Stromal cell of bone marrow (primary cell): ENCODE measurements at places on chromosomes 2 and 18.

- no peak for DNase-seq
These were observed 261.6 kb upstream of the RASGRP3 start for GRCh38 chr2:33214857-33215256.

GRCh38 chr2:120736624-120737339 lies 1.1 kb downstream of the GLI2 start:
- peak; percentile 62 for DNase-seq

DNA sequence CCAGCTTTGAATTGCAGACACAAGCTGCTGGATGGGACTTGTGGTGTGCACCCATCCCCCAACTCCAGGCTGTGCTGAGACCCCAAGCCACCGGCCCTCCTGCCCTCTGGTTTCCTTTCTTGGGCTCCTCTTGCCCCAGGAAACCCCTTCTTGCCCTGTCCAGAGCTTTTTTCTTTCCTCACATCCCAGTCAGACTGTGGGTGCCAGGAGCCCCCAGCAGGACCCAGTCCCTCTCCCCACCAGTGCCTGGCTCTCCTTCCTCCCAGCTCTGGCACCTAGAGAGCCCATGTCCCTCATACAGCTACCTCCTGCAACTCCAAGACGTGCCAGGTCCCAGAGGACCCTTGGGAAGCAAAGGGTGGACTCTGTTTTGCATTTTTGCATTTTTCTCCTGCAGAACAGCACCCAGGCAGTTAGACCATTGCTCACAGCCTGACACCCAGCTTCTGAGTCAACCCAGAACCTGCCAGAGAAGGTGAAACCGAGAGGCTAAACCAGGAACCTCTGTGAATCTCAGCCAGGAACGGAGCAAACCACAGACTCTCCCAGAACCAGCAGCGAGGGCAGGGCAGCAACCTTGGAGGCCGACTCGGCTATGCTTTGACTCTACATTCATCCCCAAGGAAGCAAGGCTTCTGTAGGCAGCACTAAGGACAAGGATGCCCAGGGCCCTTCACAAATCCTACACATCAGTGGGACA lies 221.1 kb downstream of the ANAPC1 start:
- DNase-seq, result no peak

DNA sequence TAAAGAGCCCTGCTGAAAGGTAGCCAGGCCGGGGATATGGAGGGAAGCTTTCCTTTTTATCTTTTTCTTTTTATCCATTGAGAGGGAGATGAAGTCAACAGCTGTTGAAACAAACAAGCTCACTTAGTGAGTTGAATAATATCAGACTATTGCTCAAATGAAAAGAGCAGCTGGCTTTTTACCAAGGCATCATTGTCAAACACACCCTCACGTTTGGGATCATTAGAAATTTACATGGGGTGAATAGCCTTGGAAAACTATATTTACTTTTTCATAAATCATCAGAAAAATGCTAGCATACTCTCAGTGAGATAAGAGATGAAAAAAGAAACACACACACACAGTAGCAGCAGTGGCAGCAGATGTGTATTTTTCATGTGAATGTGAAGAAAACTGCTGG lies 71.5 kb upstream of the HNMT start:
- no peak for DNase-seq

GRCh38 chr18:63962137-63962536 lies 7.7 kb upstream of the SERPINB8 start:
- no peak for DNase-seq

DNA sequence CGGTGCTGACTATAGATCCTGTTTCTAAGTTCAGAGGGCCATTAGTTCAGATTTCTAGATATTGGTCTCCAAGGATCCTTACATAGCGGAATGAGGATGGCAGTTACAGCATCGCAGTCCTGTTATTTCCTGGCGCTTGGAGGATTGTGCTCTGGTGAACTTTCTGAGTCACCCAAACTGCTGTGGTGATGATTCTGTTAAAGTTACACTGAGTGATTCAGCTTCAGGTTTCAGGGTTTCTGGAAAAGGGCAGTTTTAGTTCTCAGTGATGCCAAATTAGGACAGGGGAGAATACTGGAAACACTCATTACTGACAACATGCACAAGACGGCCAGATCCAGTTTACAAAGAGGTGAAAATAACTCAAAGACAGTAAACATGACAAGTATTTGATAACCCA lies 52.1 kb upstream of the ANKRD62 start:
- peak; percentile 97 for DNase-seq

DNA sequence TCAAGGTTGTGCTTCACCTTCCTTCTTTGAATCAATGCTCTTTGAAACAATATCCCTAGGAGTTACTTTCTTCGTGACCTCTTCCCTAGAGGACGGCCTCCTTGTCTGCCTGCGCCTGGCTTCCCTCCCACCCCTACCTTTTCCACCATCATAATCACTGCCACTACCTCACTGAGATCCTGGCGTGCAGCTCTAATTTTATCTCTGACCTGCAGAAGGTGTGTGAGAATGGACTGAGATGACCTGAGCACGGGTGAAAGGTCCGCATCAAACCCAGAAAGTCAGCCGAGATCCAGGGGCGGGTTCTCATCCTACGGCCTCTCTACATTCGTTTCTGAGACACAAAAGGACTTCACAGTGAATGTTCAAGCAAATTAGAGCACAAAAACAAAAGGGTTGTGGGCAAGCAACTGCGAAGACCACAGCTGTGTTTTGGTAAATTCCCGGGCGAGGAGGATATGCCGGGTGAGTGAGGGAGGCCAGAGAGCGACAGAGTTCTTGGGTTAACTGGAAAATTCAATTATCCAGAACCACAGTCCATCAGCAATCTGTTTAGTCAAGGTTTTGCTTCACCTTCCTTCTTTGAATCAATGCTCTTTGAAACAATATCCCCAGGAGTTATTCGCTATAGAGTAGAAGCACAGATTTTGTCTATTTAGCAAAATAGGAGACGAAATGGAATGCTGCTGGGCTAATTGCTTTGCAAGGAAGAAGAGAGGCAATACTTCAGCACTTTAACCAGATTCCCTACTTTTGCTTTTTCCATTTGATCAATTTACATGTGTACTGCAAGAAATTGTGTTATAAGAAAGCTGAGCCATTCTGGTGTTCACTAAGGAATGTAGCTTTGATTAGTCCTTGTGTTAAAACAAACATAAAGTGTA lies 212.6 kb downstream of the ACKR3 start:
- DNase-seq, result no peak

DNA sequence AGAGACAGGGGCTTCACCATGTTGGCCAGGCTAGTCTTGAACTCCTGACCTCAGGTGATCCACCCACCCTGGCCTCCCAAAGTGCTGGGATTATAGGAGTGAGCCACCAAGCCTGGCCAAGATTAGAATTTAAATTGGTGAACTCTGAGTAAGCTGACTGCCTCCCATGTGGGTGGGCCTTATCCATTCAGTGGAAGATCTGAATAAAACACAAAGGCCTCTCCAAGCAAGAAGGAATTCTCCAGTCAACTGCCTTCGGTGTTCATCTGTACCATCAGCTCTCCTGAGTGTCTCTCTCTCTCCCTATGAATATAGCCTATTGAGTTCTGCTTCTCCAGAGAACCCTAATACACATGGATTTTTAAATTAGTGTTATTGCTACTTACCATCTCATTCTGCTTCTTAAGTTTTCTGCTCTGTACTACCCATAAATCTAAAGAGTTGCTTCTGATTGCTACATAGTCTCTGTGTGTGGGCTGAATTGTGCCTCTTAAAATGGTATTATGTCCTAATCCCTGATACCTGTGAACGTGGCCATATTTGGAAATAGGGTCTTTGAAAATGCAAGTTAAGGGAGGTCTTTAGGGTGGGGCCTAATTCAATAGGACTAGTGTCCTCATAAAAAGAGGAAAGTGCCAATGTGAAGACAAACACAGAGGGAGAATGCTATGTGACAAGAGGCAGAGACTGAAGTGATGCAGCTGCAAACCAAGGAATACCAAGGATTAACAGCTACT lies 36.3 kb downstream of the FBXO11 start:
- no peak for DNase-seq

- no peak for DNase-seq
These were observed 75.5 kb downstream of the SNTG2 start for GRCh38 chr2:1026141-1026540.
